ENCODE measurements at places on chromosomes 6 and 20.
A peak's percentile ranks its signal among the peaks of the same experiment; 100 is the strongest.

- DNase-seq = no peak
Observed at GRCh38 chr6:70846207-70846835, 110.5 kb downstream of the B3GAT2 start.

DNA sequence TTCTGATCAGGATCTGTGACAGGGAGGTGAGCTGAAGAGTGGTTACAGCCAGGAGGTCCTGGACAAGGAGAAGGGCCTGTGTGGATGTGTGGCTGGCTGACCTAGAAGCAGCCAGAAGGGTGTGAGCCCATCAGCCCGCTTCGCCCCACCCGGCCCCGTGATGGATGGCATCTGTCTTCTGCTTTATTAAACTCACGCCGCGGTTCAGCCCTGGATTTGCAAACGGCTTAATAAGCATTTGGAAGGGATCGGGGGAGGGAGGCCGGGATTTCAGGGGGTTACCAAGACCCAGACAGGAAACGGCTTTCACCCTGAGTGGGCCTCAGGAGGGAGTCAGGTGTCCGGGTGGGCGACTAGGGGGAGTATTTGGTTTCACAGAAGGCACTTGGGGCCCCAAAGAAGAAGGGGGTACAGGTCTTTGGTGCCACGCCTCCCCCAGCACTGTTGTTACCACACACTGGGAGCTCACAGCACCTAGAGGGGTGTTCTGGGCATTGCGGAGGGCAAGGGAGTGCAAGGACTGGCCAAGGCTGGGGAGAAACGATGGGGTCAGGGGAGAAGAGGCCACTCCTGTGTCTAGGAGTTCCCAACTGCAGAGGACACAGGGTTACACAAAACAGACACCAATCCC is 53.8 kb upstream of the FOXP4 start:
- no peak for DNase-seq

DNA sequence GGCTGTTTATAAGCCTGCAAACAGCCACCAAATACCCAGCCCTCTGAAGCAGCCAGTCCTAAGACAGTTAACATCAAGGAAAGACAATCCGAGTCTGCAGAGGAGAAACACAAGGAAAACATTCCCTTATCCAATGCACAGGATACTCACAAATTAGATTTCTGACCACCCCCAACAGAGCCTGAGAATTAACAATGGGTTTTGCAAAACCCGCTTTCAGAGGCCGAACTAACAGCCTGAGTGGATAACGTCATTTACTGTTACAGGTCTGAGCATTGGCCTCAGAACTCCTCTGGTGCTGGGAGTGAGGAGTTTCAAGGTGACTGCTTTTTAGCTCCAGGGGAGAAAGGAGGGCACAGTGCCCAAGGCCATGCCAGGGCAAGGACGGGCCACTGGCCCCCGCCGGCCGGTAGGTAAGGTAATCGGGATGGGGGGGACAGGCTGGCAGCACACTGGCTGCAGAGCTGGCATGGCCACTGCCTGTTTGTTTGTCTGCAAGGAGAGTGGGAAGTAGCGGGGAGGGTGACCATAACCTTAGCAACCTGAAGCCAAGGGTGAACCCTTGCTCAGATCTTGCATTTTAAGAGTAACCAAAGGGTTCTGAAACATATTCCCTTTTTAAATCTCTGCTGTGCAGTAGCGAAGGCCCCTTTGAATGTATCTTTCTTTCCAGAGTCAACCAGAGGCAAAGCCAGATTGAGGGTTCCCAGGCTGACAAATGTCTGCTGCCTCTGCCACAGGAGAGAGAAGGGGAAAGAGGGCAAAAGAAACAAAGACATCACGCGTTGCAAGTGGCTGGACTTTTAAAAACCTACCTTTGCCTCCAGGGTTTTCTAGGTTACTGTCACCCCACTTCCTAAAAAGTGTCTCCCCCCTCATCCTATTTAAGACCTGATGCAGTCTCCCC is 3.9 kb downstream of the ZMYND8 start:
- DNase-seq = peak; percentile 47

DNA sequence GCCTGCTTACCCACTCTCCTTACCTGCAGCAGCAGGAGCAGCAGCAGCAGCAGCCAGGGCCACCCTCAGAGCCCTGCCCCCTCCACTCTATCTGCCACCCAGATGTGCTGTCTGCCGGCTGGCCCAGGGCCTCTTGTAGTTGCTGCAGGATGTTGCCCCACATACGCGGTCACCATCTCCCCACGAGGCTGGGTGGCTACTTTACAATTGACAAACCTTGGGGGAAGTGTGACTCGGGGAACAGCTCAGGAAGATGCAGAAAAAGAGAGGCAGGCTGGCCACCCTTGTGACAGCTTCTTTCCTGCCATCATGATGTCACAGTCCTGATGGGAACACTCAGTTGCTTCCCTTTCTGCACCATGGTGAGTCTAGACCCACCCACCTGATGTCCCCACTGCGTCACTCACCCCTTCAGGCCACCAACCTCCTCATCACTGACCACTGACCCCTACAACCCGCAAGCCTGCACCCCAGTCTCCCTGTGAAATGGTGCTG is 14.5 kb downstream of the TREM1 start:
- DNase-seq = peak; percentile 67

GRCh38 chr6:4287372-4287771 is 152.0 kb upstream of the ECI2 start:
- DNase-seq = no peak

DNA sequence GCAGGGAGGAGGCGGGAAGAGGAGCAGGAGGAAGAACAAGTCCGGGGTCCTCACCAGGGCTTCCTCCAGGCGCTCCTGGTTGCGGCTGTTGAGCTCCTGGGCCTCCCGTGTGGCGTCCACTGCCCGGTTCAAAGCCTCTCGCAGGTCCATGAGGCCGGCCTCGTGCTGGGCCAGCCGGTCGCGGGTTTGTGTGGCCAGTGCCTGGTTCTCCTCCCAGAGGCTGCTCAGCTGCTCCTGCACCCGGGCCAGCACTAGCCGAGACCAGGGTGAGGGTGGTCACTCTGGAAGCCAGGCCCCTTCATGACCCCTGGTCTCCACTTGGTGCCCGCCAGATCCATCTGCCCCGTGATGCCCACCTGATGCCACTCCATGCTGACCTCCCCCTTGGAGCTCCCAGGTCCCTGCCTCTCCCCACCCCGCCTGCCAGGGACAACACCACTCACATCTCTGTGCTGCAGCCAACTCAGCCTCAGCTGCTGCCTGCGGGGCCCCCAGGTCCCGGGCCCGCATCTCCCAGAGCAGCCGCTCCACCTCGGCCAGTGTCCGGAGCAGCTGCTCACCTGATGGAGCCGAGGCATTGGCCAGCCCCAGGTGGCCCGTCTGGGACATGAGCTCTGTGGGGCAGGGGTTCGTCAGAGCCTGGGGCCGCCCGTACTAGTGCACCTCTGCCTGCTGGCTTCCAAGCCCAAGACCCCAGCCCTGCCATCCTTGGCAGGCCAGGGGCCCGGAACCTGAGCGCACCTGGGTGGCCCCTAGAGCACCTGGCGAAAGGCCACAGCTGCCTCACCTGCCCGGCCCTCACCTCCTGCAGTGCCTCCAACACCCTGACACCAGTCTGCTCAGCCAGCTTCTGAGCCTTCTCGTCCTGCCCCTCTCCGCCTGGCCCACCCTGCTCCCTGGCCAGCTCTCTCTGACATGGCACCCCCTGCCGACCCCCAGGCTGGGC is 15.9 kb downstream of the ADRM1 start:
- DNase-seq = no peak

GRCh38 chr6:152093711-152094110 is 286.2 kb downstream of the ESR1 start:
- no peak for DNase-seq

- no peak for DNase-seq
Observed at GRCh38 chr6:88499845-88500699, 333.9 kb upstream of the CNR1 start.

- no peak for DNase-seq
Observed at GRCh38 chr6:38279963-38280588, 359.7 kb downstream of the BTBD9 start.

GRCh38 chr6:163883984-163884383 is 469.5 kb downstream of the QKI start:
- no peak for DNase-seq

- DNase-seq = no peak
Observed at GRCh38 chr6:131382631-131383030, 190.4 kb upstream of the ARG1 start.

DNA sequence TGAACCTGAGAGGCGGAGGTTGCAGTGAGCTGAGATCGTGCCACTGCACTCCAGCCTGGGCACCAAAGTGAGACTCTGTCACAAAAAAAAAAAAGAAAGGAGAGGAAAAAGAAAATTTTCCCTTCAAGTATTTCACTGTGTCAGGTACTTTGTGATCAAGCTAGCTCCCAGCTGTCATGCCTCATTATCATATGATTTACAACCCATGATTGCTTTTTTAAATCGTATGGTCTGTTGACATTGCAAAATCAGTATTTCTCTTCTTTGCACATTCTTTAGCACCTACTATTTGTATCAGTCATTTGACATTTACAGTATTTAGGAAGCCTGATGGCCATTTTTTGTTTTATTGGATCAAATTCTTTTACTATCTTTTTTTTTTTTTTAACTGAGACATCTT is 22.4 kb downstream of the SASH1 start:
- no peak for DNase-seq

- no peak for DNase-seq
Observed at GRCh38 chr6:144408161-144408560, 123.0 kb downstream of the UTRN start.

DNA sequence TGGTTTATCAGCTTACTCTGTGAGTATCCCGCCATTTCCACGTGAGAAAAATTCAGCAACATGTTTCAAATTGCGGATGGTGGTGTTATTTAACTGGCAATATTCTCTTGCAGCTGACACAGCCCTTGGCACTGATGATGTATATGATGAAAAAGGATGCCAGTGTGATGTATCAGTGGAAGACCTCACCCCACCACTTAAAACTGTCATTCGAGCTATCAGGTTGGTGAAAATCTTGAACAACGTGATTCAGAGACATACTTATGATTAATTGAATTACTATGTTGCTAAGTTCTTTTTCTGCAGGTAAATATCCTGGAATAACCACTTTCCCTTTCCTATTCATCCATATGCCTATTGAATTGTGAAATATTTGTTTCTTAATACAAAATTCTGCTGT is 55.7 kb downstream of the KHDC1L start:
- DNase-seq = no peak

DNA sequence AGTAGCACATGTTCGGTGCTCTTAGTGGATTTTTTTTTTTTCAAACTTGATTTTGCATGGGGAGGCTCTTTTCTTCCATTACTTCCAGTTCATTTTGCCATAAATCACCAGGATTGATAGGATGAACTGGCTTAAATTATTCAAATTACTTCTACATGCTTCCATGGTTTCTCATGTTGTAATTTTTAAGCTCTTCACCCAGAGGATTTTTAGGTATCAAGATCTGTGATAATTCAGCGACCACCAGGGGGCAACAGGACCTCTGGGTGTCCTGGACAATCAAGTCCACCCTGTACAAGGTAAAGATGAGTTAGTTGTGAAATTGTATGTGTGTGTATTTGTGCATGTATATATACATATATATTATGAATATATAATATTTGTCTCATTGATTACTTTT is 4.2 kb upstream of the EPHA7 start:
- peak; percentile 44 for DNase-seq

- no peak for DNase-seq
Observed at GRCh38 chr6:71028236-71028876, 71.5 kb upstream of the B3GAT2 start.

DNA sequence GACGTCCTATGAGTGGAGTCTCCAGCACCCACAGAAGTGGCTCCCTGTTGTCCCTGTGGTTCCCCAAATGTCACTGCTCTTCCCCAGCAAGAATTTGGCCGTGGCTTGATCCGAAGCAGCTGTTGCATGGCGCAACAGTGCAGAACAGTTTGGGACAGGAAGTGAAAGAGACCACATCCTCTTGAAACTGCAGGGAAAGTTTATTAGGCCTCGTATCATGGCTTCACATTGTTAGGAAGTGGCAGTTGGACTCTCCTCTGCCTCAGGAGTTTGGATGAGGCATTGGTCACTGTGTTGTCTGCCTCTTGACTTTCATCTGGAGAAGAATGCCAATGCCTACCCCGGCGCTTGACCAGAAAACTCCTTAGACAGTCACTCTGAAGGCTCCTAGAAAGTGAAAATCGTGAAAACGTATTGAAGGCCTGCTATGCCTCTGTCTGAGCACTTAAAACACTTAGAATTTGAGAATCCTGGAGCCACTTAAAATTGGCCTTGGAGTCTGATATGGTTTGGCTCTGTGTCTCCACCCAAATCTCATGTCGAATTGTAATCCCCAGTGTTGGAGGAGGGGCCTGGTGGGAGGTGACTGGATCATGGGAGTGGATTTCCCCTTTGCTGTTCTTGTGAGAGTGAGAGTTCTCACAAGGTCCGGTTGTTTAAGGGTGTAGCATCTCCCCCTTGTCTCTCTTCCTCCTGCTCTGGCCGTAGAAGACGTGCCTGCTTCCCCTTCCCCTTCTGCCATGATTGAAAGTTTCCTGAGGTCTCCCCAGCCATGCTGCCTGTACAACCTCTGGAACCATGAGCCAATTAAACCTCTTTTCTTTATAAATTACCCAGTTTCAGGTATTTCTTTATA is 334.9 kb upstream of the JARID2 start:
- no peak for DNase-seq

- DNase-seq = no peak
Observed at GRCh38 chr6:45895569-45895968, 120.1 kb downstream of the CLIC5 start.

DNA sequence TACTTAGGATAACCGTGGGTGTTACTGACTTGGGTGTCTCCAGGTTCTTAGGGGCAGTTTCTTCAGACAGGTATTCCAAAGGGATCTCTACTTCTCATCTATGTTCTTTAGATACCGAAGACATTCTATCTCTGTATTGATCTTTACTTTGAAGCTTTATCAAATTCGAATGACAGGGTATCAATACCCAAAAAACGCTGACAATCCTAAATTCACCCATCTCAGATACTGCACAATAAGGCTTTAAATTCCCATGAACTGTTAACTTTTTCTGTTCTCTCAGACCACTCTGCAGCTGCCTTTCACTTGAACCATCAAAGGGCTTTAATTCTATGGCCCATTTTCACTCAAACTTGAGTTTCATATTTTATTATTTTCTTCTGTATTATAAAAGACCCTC is 72.1 kb downstream of the ZDHHC14 start:
- no peak for DNase-seq

- DNase-seq = no peak
Observed at GRCh38 chr20:47348539-47349142, 7.9 kb downstream of the ZMYND8 start.

DNA sequence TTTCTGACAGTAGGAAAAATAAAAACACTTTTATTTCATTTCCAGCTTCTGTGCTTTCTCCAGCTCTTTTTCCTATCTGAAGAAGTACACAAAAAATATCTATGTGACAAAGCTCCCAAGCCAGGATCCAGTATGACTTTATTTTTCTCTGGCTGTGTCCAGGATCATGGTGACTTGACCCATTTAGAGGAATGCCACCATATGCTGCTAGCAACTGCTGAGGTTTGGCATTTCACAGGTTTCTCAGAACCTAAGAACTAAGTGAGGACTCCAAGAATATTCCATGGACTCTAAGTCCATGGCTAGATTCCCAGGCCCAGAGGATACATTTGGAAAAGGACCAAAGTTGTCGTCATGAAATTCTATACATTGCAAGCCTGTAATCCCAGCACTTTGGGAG is 876.6 kb upstream of the FLRT3 start:
- DNase-seq = no peak
